Muscle of back (tissue), 13 donors: ENCODE measurements at places on chromosomes 7 and 10. TPM values are rescaled to one million over a fixed set of nuclear protein-coding genes. Genes with fewer than 3 reads are reported as not detected.

The PRXL2A gene
- 85.0 TPM for polyA plus RNA-seq

The SLC37A3 gene
- polyA plus RNA-seq = 28.3 TPM

The FKBP14 gene
- polyA plus RNA-seq = 32.3 TPM

The CRTAC1 gene
- 0.91 TPM for polyA plus RNA-seq

The SP8 gene
- not detected for polyA plus RNA-seq

The NODAL gene
- polyA plus RNA-seq = 0.24 TPM

The HABP2 gene
- 0.07 TPM for polyA plus RNA-seq

GRCh38 chr10:48773580-48773979 lies 88.9 kb downstream of the WDFY4 start:
- no peak for DNase-seq

GRCh38 chr10:74746813-74747212 lies 79.6 kb upstream of the KAT6B start:
- DNase-seq = no peak

- no peak for DNase-seq
Measured at GRCh38 chr7:7653593-7654187, 13.1 kb downstream of the UMAD1 start.

DNA sequence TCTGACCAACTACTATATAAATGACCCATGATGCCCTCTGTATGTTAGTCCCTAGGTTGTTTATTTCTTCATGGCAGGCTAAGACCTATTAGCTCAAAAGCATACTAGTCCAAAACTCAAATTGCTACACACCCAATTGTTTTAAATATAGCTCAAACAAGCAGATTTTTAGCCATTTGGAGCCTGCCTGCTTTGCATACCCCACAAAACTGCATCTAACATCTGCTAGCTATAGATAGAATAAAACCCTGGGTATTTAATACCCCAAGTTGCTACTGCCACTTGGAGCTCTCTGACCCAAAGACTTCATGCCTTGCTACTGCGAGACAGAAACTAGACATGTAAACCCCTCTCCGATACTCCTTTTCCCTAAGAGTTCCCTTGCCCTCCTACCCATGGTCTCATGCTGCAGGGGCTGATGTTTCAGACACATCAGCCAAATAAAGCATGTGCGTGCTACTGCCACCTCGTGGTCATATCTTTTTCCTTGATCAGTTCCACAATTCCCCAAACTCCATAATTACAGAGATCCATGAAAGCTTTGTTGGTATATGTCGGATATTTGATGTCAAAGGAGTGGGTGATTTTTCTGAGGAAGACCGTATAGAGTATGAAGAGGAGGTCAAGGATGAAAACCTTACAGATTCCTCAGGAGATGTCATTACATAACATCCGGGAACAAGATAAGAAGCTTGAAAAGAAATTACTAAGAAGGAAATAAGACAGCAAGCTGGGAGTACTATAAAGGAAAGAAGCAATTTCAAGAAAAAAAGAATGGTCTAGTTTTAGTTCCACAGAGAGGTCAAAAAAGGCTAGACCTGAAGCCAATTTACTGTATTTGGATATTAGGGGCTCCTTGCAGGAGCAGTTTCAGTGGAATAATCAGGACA lies 386.6 kb downstream of the SH2D4B start:
- DNase-seq = peak; percentile 34

GRCh38 chr7:116197360-116197759 lies 13.0 kb upstream of the TES start:
- DNase-seq = no peak

GRCh38 chr10:75475460-75476182 lies 44.2 kb downstream of the LRMDA start:
- DNase-seq = peak; percentile 32

DNA sequence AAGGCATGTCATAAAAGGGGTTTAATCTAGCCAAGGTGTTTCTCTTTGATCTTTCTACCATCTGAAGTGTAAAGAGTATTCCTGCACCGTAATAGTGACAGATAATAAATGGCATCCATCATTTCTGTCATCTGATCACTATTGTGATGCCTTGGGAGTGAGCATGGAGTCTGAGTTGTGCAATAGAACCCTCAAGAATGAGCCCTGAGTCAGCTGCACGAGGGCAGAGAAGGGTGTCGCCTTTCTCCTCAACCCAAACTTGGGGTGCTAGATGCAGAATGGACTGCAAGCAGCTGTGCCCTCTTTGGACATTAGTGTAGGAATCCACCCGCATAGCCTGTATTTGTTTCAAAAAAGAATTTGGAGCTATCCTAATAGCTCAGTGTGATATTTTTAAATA lies 115.2 kb downstream of the ZNF37A start:
- DNase-seq = no peak

DNA sequence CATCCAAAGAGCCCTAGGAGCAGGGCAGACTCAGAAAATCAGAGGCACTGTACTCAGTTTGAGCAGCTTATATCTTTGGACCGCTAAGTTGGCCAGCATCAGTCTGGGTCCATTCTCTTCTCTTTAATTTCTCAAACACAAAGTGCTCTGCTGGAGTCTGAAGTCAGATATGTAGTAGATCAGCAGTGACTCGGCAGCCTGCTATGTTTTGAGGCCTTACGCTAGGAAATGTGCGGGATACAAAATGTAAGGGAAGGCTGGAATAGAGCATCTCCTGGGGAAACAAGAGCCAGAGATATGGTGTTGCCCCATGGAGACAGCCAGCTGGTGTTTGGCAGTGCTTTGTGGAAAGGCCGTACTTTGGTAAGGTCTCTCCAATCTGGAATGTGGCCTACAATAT lies 60.6 kb upstream of the VKORC1L1 start:
- no peak for DNase-seq

GRCh38 chr7:2474813-2475677 lies 1.2 kb downstream of the GRIFIN start:
- peak; percentile 18 for DNase-seq

DNA sequence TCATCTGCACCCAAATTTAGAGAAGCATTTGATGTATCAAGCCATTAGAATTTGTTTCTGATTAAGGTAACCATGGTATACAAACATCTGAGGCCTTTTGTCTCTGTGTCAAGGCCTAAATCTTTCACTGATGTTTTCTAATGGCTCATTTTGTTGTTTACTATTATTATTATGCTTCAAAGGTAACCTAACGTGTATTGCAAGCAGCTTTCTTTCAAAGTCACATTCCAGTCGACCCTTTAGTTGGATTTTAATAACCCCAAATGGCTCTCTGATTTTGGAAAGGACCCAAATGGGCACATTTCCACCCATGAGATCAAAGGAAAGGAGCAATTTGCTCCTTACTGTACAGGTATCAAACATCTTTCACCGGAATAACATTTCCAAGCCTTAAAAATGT lies 46.7 kb upstream of the WNT16 start:
- no peak for DNase-seq

DNA sequence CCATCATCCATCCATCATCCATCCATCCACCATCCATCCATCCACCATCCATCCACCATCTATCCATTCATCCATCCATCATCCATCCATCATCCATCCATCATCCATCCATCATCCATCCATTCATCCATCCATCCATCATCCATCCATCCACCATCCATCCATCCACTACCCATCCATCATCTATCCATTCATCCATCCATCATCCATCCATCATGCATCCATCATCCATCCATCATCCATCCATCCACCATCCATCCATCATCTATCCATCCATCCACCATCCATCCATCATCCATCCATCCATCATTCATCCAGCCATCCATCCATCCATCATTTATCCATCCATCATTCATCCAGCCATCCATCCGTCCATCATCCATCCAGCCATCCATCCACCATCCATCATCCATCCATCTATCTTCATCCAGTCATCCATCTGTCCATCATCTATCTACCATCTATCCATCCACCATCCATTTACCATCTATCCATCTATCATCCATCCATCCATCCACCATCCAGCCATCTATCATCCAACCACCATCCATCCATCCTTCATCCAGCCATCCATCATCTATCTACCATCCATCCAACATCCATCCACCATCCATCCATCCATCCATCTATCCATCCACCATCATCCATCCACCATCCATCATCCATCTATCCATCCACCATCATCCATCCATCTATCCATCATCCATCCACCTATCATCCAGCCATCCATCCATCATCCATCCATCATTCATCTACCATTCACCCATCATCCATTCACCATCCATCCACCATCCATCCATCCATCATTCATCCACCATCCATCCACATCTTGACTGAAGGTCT lies 153.8 kb downstream of the SH3PXD2A start:
- DNase-seq = no peak

- DNase-seq = no peak
Measured at GRCh38 chr10:34506786-34507185, 308.3 kb downstream of the PARD3 start.

DNA sequence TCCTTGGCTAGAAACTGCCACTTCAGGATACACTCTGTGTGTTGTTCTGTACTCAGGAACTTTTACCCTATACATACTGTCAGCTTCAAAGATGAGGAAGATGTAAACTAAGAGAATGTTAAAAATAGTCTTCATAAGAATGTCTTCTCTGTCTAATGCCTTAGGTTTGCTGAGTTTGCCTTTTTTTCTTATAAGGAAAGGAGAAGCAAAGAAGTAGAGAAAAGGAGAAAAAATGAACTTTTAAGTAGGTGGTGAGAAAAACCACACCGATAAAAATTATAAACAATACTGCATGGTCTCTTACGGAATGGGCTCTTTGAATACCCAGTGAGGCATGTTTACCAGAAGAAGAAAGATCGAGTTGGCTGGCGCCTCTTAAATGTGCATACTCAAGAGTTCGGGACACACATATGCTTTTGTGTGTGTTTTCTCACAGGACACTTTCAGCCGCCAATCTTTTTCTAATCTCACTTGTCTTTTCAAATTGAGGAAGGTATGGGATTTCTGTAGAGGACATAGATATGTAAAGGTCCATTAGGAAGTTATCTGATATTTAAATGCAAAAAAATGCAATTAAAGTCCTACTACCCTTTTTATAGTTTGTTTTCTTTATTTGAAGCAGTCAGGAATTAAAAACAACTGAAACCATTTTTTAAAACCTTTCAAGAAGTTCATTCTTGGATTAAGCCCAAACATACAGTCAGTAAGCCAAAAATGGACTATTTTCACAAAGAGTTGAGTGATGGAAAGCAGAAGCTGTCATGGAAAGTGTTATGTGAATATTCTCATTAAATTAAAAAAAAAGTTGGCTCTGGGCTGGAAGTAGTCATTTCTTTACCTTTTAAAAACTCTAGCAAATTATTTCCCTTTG lies 100.6 kb upstream of the MDFIC start:
- peak; percentile 56 for DNase-seq

- no peak for DNase-seq
Measured at GRCh38 chr10:31778627-31779026, 150.0 kb downstream of the ARHGAP12 start.

DNA sequence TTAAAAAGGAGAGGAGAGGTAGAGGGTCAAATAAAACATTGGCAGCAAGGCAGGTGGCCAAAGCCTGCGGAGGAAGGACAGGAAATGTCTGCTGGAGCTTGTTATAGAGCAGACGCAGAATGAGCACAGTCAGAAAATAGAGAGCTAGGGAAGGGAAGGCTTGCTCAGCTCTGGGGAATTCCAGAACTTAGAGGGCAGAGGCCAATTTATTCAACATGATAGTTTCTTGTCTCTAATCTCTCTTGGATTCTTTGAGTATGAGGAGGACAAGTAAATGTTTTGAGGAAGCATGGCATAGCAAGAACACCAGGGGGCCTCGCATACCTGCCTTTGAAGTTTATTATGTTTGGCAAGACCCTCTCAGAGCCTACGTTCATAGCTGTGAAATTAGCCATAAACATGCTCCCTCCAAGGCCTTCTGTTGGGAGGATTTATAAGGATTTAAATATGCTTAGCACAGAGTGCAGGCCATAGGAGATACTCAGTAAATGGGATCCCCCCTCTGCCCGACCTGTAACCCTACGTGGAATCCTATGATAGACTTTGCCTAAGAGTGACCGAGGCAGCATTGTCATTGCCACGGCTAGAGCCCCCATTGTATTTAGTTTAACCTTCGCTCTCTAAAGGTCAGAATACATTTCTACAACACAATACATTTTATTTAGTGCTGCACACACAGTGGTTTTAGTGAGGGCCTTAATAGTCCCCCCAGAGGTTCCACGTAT lies 293.9 kb downstream of the CCDC3 start:
- DNase-seq = peak; percentile 55

DNA sequence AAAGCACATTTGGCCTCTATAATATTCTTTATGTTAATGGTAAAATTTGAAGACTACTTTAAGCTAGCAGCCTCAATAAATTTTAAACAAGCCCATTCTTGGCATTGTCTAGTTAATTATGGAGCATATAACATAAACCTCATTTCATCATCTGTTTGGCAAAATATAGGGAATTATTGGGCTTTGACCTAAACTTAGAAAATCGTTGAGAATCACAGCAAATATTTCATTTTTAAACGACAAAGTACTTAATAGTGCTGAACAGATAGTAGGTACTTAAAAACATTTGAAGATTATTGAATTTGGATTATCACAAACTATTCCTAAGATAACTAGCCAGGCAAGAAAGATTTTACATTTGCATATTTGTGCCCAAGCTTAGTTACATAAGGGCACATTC lies 73.4 kb downstream of the AGMO start:
- no peak for DNase-seq

DNA sequence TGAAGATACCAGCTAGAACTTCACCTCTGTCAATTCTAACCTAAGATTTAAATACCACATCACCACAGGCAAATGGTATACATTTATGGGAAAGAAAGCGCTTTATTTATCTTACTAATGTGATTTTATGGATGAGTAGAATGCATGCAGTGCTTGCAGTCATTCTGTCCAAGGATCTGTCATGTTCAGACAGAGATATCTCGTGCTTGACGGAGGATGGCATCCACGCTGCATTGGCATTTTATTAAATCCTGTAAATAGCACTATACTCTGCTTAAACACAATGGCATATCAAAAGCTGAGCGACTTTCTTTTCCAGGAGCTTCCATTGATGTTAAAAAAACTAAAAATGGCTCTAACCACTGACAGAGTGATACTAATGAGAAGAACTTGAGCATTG lies 133.7 kb upstream of the CAV2 start:
- no peak for DNase-seq

GRCh38 chr10:79378647-79379511 lies 31.6 kb downstream of the PPIF start:
- no peak for DNase-seq

- peak; percentile 54 for DNase-seq
Measured at GRCh38 chr10:55631071-55631654, 729.9 kb downstream of the ZWINT start.

DNA sequence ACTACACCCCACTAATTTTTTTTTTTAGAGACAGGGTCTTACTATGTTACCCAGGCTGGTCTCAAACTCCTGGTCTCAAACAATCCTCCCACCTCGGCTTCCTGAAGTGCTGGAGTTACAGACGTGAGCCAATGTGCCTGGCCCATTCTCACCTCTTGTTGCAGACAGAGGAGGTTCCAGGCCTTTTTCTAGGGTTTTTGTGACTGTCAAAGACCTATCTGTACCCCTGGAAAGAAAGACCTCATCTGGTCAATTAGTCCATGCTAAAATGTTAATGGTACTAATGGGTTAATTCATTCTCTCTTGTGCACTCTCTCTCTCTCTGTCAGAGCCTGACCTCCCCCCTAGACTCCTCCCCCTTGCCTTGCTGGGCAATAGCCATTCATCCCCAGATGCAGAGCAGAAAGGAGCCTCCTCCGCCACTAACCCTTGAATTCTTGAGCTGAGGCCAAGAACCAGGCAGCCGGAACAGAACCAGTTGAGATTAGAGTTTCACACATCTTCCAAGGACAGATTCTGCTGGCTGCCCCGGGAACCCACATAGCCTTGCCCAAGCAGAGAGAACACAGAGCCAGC lies 209.7 kb downstream of the SKIDA1 start:
- DNase-seq = peak; percentile 73
